Activated T-helper 1 cell treated with anti-CD3 and anti-CD28 coated beads, Interleukin-12 subunit alpha, Interleukin-12 subunit beta, Interleukin-2, Interleukin-4 antibody, amounts not matched to agents 30 ng/mL and 10 ng/mL and 1 ng/mL, durations not matched to agents 14 hours and 24 hours and 36 hours (primary cell): ENCODE measurements at places on chromosomes 7 and 10.

- no peak for DNase-seq
- H3K4me1 ChIP-seq = peaks cover 74% of the 10 kb centered on the region
- no peaks in the 10 kb centered on the region for H3K27me3 ChIP-seq
- peak overlapping the region; percentile 21 for H3K4me3 ChIP-seq
These were observed 14.2 kb upstream of the PDCD4 start for GRCh38 chr10:110857265-110858171.

- no peak for DNase-seq
- no peak overlapping the region for H3K27ac ChIP-seq
- H3K36me3 ChIP-seq = peaks cover 3% of the 10 kb centered on the region
- no peaks in the 10 kb centered on the region for H3K4me1 ChIP-seq
These were observed 1.4 kb downstream of the HSPA12A start for GRCh38 chr10:116740971-116741370.

- DNase-seq = no peak
- no peak overlapping the region for H3K27ac ChIP-seq
- H3K36me3 ChIP-seq = no peaks in the 10 kb centered on the region
- no peak overlapping the region for H3K4me3 ChIP-seq
- H3K4me1 ChIP-seq = no peaks in the 10 kb centered on the region
These were observed 57.0 kb downstream of the UNCX start for GRCh38 chr7:1289666-1290025.

DNA sequence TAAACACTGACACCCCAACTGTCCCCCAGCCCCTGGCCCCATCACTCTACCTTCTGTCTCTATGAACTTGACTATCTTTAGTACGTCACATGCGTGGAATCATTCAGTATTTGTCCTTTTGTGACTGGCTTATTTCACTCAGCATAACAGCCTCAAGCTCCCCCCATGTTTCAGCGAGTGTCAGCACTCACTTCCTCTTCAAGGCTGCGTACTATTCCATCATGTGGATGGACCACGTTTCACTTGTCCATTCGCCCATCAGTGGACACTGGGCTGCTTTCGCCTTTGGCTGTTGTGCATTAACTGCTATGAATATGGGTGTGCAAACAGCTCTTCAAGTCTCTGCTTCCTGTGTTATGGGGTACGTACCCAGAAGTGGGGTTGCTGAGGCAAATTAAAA is 100.7 kb downstream of the PTPRN2 start:
- no peaks in the 10 kb centered on the region for H3K27me3 ChIP-seq
- no peak overlapping the region for H3K27ac ChIP-seq
- DNase-seq = no peak
- no peaks in the 10 kb centered on the region for H3K4me1 ChIP-seq
- H3K36me3 ChIP-seq = no peaks in the 10 kb centered on the region
- H3K4me3 ChIP-seq = no peak overlapping the region

DNA sequence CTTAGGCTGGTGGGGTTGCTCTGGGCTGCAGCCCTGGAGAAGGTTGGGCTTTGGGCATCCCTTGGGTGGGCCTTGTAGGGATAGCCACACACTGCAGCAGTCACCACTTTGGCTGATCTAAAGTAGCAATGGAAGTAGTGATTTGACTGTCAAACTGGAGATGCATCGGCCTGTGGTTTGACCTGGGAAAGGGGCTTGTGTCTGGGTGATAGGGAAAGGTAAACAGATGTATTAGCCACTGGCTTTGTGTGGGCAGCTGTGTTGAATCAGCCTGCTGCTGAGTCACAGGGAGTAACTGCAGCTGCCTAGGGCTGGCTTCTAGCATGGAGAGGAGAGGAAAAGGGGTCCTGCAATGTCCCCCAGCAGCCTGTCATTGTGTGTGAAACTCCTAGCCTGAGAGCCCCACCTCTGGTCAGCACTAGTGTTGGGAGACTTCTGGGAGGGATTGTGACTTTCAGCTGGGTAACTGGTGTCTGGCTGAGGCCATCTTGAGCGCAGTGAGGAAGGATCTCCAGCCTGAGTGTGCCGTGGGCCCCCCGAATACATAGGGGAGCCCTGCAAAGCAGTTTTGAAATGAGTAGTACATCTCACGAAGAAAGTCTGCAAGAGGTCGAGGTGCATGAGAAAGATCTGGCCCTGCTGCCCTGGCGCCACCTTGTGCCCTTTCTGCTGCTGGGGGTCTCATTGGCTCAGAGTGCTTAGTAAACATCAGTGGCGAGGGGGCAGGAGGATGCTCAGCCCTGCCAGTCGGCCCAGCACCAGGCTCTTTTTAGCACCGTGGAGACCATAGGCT is 117.3 kb downstream of the FANK1 start:
- H3K4me3 ChIP-seq = no peak overlapping the region
- H3K27me3 ChIP-seq = peaks cover 3% of the 10 kb centered on the region
- H3K27ac ChIP-seq = no peak overlapping the region
- no peak for DNase-seq

GRCh38 chr10:22913474-22914092 is 14.3 kb upstream of the ARMC3 start:
- H3K27me3 ChIP-seq = no peaks in the 10 kb centered on the region
- no peak for DNase-seq
- H3K4me3 ChIP-seq = no peak overlapping the region
- no peaks in the 10 kb centered on the region for H3K36me3 ChIP-seq
- H3K4me1 ChIP-seq = no peaks in the 10 kb centered on the region

GRCh38 chr7:135843214-135843613 is 94.6 kb upstream of the FAM180A start:
- no peak for DNase-seq
- no peaks in the 10 kb centered on the region for H3K4me1 ChIP-seq
- H3K4me3 ChIP-seq = no peak overlapping the region

DNA sequence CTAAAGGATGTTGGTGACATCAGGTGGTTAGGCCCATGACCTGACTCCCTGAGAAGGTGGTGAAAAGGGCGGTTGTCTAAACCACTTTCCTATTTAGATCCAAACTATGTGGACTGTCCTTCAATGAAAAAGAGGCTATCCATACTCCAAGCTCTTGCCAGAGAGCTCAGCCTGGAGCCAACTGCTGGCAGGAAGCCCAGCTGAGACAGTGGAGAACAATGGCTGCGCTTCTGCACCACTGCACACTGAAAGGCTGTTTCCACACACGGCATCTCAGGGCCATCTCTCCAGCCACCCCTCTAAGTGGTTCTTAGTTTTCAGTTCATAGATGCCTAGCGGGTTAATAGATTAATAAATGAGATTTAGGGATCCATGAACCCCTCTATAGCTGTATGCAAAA is 488.8 kb upstream of the ZMIZ1 start:
- H3K4me3 ChIP-seq = no peak overlapping the region
- H3K27ac ChIP-seq = peak overlapping the region; percentile 92
- no peaks in the 10 kb centered on the region for H3K27me3 ChIP-seq

- peaks cover 81% of the 10 kb centered on the region for H3K4me1 ChIP-seq
- H3K27ac ChIP-seq = peak overlapping the region; percentile 67
- H3K36me3 ChIP-seq = peaks cover 28% of the 10 kb centered on the region
- no peak for DNase-seq
These were observed 33.4 kb downstream of the CCDC6 start for GRCh38 chr10:59872892-59873463.

- peaks cover 15% of the 10 kb centered on the region for H3K36me3 ChIP-seq
- no peaks in the 10 kb centered on the region for H3K27me3 ChIP-seq
- no peak overlapping the region for H3K27ac ChIP-seq
- no peaks in the 10 kb centered on the region for H3K4me1 ChIP-seq
These were observed 137.0 kb downstream of the NRF1 start for GRCh38 chr7:129748356-129749109.

GRCh38 chr10:112395809-112396530 is 22.1 kb downstream of the ACSL5 start:
- H3K4me3 ChIP-seq = no peak overlapping the region
- DNase-seq = no peak
- H3K27ac ChIP-seq = no peak overlapping the region
- H3K36me3 ChIP-seq = peaks cover 23% of the 10 kb centered on the region

DNA sequence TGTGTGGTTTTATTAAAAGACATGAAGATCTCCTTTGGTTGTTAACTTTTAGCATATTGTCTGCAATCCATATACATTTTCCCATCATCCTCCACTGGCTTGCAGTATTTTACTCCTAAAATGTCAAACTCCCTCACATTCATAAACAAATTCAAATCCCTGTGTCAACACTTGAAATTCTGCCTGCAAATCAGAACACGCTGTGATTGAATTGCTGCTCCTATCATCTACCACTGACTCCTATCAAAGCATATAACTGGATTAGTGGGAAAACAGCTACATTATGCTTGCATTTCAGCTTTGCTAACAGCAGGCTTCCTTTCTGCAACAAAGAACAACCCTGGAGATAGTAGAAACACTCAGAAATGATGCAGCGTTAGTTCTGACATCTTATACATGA is 281.8 kb upstream of the HGF start:
- H3K4me1 ChIP-seq = no peaks in the 10 kb centered on the region
- no peak overlapping the region for H3K27ac ChIP-seq
- H3K27me3 ChIP-seq = no peaks in the 10 kb centered on the region
- no peaks in the 10 kb centered on the region for H3K36me3 ChIP-seq

- peaks cover 11% of the 10 kb centered on the region for H3K27me3 ChIP-seq
- DNase-seq = no peak
- H3K36me3 ChIP-seq = no peaks in the 10 kb centered on the region
- H3K4me3 ChIP-seq = no peak overlapping the region
These were observed 145.9 kb upstream of the TBX20 start for GRCh38 chr7:35399840-35400239.

GRCh38 chr7:69723663-69724062 is 125.4 kb downstream of the AUTS2 start:
- no peak overlapping the region for H3K27ac ChIP-seq
- H3K4me3 ChIP-seq = no peak overlapping the region
- no peaks in the 10 kb centered on the region for H3K36me3 ChIP-seq
- no peaks in the 10 kb centered on the region for H3K4me1 ChIP-seq

DNA sequence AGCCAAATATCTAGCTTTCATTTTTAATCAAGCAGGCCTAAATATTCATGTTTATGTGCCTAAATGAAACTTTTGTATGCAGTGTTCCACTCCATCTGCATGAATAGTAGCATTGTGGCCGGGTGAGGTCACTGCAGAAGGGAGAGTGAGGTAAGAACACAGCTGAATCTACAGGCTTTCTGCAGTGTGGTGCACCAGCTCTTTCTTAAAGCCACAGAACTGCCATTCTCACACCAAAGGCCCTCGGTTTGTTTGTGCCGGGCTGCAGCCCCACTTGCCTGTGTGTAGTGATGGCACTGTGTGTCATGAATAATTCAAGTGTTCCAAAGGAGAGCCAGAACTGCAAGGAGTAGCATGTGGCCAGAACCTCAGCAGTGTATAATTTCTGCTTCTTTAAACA is 204.1 kb downstream of the TRIL start:
- H3K36me3 ChIP-seq = no peaks in the 10 kb centered on the region
- H3K4me3 ChIP-seq = no peak overlapping the region
- H3K27ac ChIP-seq = no peak overlapping the region
- DNase-seq = no peak

GRCh38 chr10:96280859-96281258 is 9.5 kb upstream of the BLNK start:
- H3K4me1 ChIP-seq = no peaks in the 10 kb centered on the region
- no peaks in the 10 kb centered on the region for H3K36me3 ChIP-seq
- peaks cover 6% of the 10 kb centered on the region for H3K27me3 ChIP-seq
- no peak overlapping the region for H3K4me3 ChIP-seq
- no peak for DNase-seq
- H3K27ac ChIP-seq = no peak overlapping the region

GRCh38 chr7:141558544-141559183 is 7.5 kb downstream of the AGK start:
- H3K4me1 ChIP-seq = peaks cover 83% of the 10 kb centered on the region
- peak overlapping the region; percentile 60 for H3K4me3 ChIP-seq
- H3K27me3 ChIP-seq = no peaks in the 10 kb centered on the region
- peak; percentile 31 for DNase-seq

DNA sequence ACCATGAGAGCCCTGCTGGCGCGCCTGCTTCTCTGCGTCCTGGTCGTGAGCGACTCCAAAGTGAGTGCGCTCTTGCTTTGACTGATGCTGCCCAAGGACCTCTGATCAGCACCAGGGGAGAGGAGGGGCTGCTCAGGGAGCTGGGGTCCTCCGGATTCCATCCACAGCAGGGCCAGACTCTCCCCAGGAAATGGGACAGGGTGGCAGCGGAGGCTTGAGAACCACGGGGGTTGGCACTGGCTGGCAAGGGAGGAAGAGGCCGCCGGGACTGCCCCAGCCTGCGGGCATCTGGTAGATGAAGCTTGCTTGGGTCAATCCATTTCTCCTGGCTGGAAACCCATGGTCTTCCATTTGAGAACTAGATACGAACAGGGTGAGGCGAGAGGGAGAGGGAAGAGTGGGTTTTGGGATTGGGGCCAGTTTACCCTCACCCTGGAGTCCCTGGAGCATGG is 647 bp downstream of the PLAU start:
- DNase-seq = peak; percentile 20
- H3K27me3 ChIP-seq = peaks cover 47% of the 10 kb centered on the region
- peaks cover 42% of the 10 kb centered on the region for H3K4me1 ChIP-seq
- peak overlapping the region; percentile 92 for H3K4me3 ChIP-seq

- H3K4me3 ChIP-seq = no peak overlapping the region
- no peak overlapping the region for H3K27ac ChIP-seq
- no peak for DNase-seq
- no peaks in the 10 kb centered on the region for H3K27me3 ChIP-seq
These were observed 173.1 kb downstream of the PARD3 start for GRCh38 chr10:34641913-34642558.
